ENCODE measurements at places on chromosomes 5 and 9. TPM values are rescaled to one million over a fixed set of nuclear protein-coding genes. Genes with fewer than 3 reads are reported as not detected.

GRCh38 chr5:142109331-142110045 is 909 bp downstream of the NDFIP1 start:
- peak; percentile 20 for DNase-seq

GRCh38 chr5:14930486-14930885 is 58.9 kb upstream of the ANKH start:
- DNase-seq, result no peak

DNA sequence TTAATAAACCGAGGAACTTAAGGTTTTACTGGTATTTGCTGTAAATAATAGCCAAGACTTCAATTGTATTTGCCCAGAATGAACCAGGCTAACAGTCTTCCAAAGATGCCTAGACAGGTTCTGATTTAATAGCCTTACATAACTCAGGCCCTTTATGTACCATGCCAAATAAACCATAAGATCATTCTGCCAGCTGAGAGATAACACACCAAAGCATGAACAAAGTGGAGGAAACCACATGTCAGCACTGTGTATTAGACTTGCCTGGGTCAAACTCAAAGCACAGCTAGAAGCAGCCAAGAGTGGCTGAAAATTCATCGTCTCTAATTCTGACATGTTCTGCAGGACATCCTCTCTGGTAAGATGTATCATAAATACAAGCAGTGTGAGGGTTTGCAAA is 319.3 kb upstream of the ZNF608 start:
- no peak for DNase-seq

- no peak for DNase-seq
Measured at GRCh38 chr5:35771839-35772238, 84.9 kb upstream of the IL7R start.

Gene GNA14
- total RNA-seq, result not detected

Gene FOXI1
- total RNA-seq, result not detected

Gene SFXN1
- 181 TPM for total RNA-seq

Measured in LHCN-M2 (cell line).